ENCODE measurements at places on chromosomes 4 and X. TPM values are rescaled to one million over a fixed set of nuclear protein-coding genes. Genes with fewer than 3 reads are reported as not detected.
A peak's percentile ranks its signal among the peaks of the same experiment; 100 is the strongest.

GRCh38 chrX:5898463-5898862, 330.2 kb downstream of the NLGN4X start:
- no peaks in the 10 kb centered on the region for H3K4me1 ChIP-seq
- no peaks in the 10 kb centered on the region for H3K27me3 ChIP-seq
- H3K4me3 ChIP-seq: no peak overlapping the region
- peaks cover 19% of the 10 kb centered on the region for H3K36me3 ChIP-seq
- no peak for DNase-seq
- no peak overlapping the region for H3K27ac ChIP-seq

- H3K4me3 ChIP-seq: no peak overlapping the region
- no peaks in the 10 kb centered on the region for H3K36me3 ChIP-seq
- peaks cover 13% of the 10 kb centered on the region for H3K4me1 ChIP-seq
These were observed 87.2 kb downstream of the HS3ST1 start for GRCh38 chr4:11341337-11342043.

RHOXF2B gene
- 0.05 TPM for total RNA-seq

DNA sequence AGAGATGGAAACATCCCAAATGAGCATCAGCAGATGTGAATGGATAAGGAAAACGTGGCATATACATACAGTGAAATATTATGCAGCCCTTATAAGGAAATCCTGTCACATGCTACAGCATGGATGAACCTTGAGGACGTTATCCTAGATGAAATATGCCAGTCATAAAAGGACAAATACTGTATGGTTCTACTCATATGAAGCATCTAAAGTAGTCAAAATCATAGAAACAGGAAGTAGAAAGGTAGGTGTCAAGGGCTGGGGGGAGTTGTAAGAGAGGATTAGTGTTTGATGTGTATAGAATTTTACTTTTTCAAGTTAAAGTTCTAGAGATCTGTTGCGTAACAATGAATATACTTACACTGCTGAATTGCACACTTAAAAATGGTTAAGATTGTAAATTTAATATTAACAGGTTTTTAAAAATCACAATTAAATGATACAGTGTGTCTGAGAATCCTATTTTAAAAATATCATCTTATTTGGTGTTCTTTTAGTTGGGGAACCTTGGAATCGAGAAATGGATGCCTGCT, 58.5 kb downstream of the KDM6A start:
- DNase-seq: no peak
- H3K27me3 ChIP-seq: no peaks in the 10 kb centered on the region
- no peak overlapping the region for H3K27ac ChIP-seq
- no peaks in the 10 kb centered on the region for H3K36me3 ChIP-seq

DNA sequence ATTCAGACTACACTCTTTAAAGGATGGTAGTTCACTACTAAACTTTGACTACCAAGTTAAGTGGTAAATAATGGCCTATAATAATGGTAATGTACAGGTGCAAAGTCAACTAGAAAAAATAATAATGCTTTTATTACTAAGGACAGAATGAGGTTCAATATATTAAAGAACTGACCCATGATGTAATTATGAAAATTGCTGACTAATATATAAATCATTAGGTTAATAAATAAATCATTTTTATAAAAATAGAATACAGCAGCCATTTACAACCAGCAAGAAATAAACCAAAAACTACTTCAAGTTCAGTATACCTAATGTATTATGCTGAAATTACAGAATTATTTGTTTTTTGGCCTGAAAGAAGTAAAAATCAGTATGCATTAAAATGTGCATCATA, 577.2 kb downstream of the PPARGC1A start:
- H3K4me1 ChIP-seq: no peaks in the 10 kb centered on the region
- H3K4me3 ChIP-seq: no peak overlapping the region
- no peaks in the 10 kb centered on the region for H3K36me3 ChIP-seq
- no peaks in the 10 kb centered on the region for H3K27me3 ChIP-seq

RPS3A gene
- total RNA-seq: 5,602 TPM

DNA sequence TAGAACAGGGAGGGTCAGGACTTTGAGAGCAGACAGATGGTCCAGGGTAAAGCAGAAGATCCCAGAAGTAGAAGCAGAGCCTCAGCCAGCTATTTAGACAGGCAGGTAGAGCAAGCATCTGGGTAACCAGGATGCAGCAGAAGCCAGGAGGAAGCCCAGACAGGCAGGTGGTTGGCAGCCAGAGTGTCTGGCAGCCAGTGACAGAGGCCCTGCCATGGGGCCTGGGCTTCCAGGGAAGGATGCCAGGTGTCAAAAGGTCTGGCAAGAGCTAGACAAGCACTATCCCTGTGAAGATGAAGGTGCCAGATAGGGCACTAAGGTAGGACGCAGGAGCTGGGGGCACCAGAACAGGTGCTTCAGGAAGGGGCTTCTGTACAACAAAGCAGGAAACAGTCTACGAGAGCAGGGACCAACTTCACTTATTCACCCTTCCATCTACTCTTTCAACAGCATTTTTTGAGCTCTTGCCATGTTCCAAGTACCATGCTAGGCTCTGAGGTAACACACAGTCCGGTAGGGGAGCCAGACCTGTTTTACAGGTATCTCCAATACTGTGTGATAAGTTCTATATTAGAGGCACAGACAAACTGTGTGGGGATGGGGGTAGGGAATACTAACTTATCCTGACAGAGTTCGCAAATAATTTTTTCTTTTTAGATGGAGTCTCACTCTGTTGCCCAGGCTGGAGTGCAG, 38.1 kb upstream of the GJB1 start:
- H3K36me3 ChIP-seq: no peaks in the 10 kb centered on the region
- DNase-seq: no peak
- H3K4me1 ChIP-seq: peaks cover 27% of the 10 kb centered on the region

CLIC2 gene
- 17.5 TPM for total RNA-seq

ETDB gene
- not detected for total RNA-seq

GRCh38 chr4:26344901-26345564, 24.2 kb downstream of the RBPJ start:
- no peaks in the 10 kb centered on the region for H3K4me1 ChIP-seq
- no peaks in the 10 kb centered on the region for H3K27me3 ChIP-seq
- no peaks in the 10 kb centered on the region for H3K36me3 ChIP-seq

GRCh38 chrX:113001836-113002235, 161.2 kb upstream of the AMOT start:
- H3K4me1 ChIP-seq: no peaks in the 10 kb centered on the region
- H3K4me3 ChIP-seq: no peak overlapping the region
- H3K36me3 ChIP-seq: no peaks in the 10 kb centered on the region
- H3K27me3 ChIP-seq: no peaks in the 10 kb centered on the region

DNA sequence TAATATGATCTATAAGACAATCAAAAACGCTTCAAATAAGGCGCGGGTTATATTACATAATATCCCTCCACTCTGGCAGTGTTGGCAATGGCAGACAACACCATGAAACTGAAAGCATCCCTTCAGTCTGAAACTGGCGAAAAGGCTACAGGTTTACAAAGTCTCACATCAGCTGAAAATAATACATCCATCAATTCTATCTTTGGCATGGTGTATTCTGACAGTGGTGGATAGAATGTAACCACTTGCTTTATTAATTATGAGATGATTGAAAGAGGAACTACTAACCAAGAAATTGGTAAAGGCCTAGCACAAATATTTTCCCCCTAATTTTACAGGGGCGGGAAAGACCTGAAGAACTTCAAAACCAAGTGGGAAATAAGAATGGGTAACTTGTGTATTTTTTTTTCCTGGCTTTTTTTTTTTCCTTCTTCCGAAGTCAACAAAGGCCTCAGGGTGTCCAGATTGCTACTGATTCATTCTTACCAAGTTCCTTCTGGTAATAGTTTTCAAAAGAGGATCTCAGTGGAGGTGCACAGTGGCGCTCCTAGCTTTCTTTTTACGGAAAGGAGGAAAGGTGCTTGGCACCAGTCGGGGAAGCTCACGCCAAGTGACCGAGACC, 728 bp downstream of the UBA6 start:
- peaks cover 10% of the 10 kb centered on the region for H3K4me1 ChIP-seq
- peak overlapping the region; percentile 79 for H3K4me3 ChIP-seq
- no peaks in the 10 kb centered on the region for H3K27me3 ChIP-seq
- H3K27ac ChIP-seq: peak overlapping the region; percentile 74
- H3K36me3 ChIP-seq: no peaks in the 10 kb centered on the region

DNA sequence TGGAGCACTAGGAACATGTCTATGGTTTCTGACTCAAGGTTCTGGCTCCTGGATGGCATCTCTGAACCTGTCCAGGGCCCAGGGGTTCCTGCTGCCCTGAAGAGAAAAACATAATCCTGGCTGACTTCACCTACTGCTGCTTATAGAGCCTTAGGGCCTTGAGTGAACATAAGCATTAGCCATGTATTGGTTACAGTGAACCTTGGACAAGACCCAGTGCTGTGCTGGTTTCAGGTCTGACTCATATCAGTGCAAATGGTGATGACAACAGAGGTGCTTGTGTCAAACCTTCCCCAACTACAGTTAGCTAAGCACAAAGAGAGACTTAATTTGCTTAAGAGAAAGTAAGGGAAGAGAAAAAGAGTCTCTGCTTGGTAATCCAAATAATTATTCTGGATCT, 1047.2 kb downstream of the GLUD2 start:
- no peak for DNase-seq
- no peaks in the 10 kb centered on the region for H3K36me3 ChIP-seq
- H3K4me1 ChIP-seq: no peaks in the 10 kb centered on the region
- no peaks in the 10 kb centered on the region for H3K27me3 ChIP-seq

DNA sequence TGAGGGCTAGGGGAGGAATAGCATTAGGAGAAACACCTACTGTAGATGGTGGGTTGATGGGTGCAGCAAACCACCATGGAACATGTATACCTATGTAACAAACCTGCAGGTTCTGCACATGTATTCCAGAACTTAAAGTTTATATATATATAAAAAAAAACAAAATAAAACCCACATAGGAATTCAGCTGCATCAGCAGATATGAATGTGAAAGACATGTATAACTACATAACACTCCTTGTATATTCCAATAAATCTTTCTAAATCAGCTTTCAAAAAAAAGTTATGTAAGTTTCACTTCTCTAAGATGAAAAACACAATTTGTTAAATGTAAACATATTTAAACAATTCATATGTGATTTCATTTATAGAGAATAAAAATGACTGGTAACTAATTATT, 6.0 kb downstream of the GC start:
- no peaks in the 10 kb centered on the region for H3K4me1 ChIP-seq
- no peaks in the 10 kb centered on the region for H3K27me3 ChIP-seq
- no peak overlapping the region for H3K4me3 ChIP-seq
- H3K36me3 ChIP-seq: no peaks in the 10 kb centered on the region

TKTL1 gene
- 1.3 TPM for total RNA-seq

DNA sequence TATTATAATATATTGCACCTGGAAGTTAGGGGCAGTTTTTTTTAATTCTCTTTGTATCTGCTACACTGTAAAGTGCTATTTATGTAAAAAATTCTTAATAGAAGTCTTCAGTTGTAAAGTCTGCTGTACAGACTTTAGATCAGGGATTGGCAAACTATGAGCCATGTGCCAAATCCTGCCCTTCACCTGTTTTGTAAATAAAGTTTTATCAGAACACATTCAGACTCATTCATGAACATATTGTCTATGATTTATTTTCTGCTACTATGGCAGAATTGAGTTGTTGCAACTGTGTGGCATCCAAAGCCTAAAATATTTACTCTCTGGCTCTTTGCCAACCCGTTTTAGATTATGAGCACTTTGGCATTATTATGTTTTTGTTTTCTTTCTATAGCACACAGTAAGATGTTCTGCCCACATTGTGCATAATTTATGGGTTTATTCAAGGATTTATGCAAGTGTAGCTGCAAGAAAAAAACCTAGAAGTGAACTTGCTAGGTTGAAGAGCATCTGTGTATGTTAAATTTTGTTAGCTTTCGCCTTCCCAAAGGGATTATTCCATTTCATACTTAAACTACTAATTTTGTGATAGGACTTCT, 56.9 kb downstream of the CLCN3 start:
- no peak overlapping the region for H3K4me3 ChIP-seq
- peaks cover 9% of the 10 kb centered on the region for H3K36me3 ChIP-seq
- no peak for DNase-seq
- H3K4me1 ChIP-seq: no peaks in the 10 kb centered on the region
- no peak overlapping the region for H3K27ac ChIP-seq

DNA sequence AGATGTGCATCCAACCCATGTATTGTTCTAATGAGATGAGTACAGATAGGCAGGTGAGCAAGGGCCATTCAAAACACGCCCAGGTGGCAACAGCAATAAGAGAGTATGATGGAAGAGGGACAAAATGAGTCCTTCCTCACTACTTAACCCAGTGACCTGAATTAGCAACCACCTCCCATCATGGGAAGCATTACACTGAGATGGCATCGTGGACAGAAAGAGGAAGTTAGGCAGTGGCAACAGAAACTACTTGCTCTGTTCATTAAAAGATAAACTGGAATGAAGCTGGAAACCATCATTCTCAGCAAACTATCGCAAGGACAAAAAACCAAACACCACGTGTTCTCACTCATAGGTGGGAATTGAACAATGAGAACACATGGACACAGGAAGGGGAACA, 17.2 kb downstream of the RXFP1 start:
- no peaks in the 10 kb centered on the region for H3K27me3 ChIP-seq
- H3K4me1 ChIP-seq: no peaks in the 10 kb centered on the region
- no peak overlapping the region for H3K27ac ChIP-seq
- H3K4me3 ChIP-seq: no peak overlapping the region
- H3K36me3 ChIP-seq: no peaks in the 10 kb centered on the region

DNA sequence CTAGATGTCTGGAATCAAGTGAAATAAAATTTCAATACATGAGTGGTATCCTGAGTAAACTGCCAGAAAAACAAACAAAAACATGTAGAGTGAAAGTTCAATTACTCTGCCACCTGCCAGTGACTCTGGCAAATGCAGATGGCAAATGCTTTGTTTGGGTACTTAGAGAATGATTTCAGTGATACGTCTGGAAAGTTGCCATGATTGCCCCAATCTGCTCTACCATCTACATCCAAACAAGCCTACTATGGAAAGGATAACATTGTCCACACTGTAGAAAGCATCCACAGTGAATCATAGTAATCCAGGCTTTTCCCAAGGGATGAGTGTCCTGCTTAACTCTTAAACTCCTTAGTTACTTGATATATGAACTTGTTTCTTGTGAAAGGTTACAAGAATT, 3.4 kb downstream of the SPATA4 start:
- no peaks in the 10 kb centered on the region for H3K27me3 ChIP-seq
- no peak overlapping the region for H3K4me3 ChIP-seq
- H3K36me3 ChIP-seq: no peaks in the 10 kb centered on the region
- no peak overlapping the region for H3K27ac ChIP-seq
- peaks cover 3% of the 10 kb centered on the region for H3K4me1 ChIP-seq

DNA sequence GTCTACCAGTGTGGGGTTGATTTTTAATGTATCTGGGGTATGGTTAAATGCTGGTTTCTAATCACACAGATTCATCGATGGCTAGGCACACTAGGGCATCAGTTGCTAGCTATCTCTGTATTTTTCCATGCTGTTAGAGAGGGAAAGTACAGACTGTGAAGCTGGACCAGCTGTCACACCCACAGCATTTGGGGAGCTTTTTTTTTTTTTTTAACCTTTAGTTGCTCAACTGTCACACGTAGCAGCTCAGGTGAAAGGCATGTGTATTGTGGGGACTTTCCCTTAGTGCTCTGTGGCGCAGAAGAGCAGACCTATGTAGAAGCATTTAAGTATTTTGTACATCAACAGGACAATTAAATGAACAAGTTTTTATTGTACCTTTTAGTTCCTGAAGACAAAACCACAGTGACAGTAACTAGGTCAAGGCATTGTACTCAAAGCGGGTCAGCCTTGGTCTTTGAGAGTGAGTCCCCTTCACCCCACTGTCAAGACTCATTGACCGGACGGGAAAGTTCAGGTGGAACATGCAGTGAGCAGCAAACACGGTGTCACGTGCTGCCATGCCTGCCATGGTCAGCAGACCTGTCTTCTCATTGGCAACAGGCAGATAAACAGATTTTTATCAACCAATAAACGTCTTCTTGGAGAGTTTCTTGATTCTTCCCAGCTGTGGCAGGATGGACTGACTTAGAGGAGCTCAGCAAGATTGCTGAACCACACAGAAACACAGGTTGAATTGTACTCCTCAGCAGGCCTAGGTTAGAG, 65.3 kb downstream of the CASP3 start:
- no peaks in the 10 kb centered on the region for H3K27me3 ChIP-seq
- H3K4me3 ChIP-seq: no peak overlapping the region
- no peaks in the 10 kb centered on the region for H3K36me3 ChIP-seq

REPS2 gene
- 1.7 TPM for total RNA-seq

Measured in thymus (tissue), 14 donors.